NCI-H2029 treated with DMSO at 0.1 percent for 48 hours (cell line): ENCODE measurements at places on chromosomes 16 and 17.

DNA sequence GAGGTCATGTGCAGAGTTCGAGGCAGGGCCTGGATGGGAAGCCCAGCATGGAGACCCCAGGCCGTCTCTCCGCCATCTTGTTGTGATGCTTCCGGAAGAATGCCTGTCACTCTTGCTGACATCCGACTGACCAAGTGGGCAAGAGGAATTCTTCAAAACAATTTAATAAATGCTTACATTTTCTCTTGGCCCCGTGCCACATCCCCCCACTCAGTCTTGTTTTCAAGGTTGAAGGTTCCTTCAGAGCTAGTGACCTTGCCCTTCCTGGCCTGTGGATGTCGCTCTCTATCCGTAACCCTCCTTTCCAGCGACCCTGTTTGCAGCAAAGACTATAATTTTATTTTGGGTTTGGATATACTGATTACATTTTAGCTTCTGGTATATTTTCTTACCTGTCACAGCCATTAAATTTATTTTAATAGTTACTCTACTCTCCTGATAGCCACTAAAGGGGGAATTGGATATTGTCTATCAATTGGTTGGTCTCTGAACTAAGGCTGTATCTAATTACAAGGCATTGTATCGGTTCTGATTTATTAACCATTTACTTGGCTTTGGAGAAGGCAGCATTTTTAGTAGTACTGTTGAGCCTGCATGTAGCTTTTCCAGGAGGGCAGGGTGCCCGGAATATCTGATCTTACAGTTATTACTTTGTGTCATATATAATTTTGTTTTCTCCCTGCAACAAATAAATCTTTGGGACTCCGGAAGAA, 264.5 kb downstream of the WWOX start:
- no peak for DNase-seq

GRCh38 chr16:85637808-85638647, 24.9 kb downstream of the GSE1 start:
- DNase-seq: no peak

DNA sequence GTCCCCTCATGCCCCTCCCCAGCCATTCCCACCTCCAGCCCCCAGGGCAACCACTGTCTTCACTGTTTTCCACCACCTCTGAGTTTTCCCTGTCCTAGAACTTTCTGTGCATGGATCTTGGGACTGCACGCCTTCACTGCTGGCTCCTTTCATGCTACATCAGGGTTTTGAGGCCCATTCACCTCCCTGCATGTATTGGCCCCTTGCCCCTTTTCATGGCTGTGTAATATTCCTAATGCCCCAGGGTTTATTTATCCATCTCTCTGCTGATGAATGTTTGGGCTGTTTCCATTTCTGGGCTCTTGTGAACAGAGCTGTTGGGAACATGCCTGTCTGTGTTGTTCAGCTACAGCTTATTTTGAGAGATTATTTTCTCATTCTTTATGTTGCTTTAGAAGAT, 205.0 kb downstream of the RBFOX3 start:
- no peak for DNase-seq

DNA sequence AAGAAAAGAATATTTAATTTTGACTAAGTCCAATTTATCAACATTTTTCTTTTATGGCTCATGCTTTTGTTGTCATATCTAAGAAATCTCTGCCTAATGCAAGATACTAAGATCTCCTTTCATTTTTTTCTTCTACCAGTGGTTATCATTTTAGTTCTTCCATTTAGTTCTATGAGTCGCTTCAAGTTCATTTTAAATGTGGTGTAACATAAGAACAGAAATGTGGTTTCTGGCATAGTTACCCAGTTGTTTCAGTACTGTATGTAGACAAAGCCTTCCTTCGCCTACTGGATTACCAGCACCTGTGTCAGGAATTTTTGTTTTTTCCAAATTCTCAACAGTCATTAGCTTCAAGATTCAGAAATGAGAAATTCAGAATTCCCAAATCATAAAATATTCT, 175.7 kb downstream of the PARN start:
- DNase-seq: no peak
